ENCODE measurements at places on chromosomes 6 and 20. TPM values are rescaled to one million over a fixed set of nuclear protein-coding genes. Genes with fewer than 3 reads are reported as not detected.
A peak's percentile ranks its signal among the peaks of the same experiment; 100 is the strongest.

Gene DEF6
- 1.1 TPM for total RNA-seq

Gene OR2B2
- not detected for total RNA-seq

Gene ULBP3
- total RNA-seq: 6.1 TPM

Gene LY6G6D
- not detected for total RNA-seq

Gene MAFB
- total RNA-seq: 3.0 TPM

Gene HRH3
- not detected for total RNA-seq

Gene BEND6
- total RNA-seq: 10.9 TPM

Gene RNF182
- 5.3 TPM for total RNA-seq

Gene EMILIN3
- 0.46 TPM for total RNA-seq

GRCh38 chr6:7282097-7282906, 30.7 kb downstream of the SSR1 start:
- peaks cover 16% of the 10 kb centered on the region for H3K36me3 ChIP-seq
- no peak overlapping the region for H3K4me3 ChIP-seq
- peaks cover 19% of the 10 kb centered on the region for H3K4me1 ChIP-seq
- H3K27me3 ChIP-seq: no peaks in the 10 kb centered on the region
- DNase-seq: no peak

GRCh38 chr6:156197513-156197912, 579.7 kb upstream of the ARID1B start:
- H3K27ac ChIP-seq: no peak overlapping the region
- H3K36me3 ChIP-seq: no peaks in the 10 kb centered on the region
- no peak overlapping the region for H3K4me3 ChIP-seq
- H3K4me1 ChIP-seq: no peaks in the 10 kb centered on the region

- peak overlapping the region; percentile 98 for H3K27ac ChIP-seq
- H3K27me3 ChIP-seq: no peaks in the 10 kb centered on the region
- no peak for DNase-seq
- no peak overlapping the region for H3K4me3 ChIP-seq
- H3K4me1 ChIP-seq: peaks cover 72% of the 10 kb centered on the region
These were observed 3.8 kb downstream of the DIDO1 start for GRCh38 chr20:62922451-62922921.

DNA sequence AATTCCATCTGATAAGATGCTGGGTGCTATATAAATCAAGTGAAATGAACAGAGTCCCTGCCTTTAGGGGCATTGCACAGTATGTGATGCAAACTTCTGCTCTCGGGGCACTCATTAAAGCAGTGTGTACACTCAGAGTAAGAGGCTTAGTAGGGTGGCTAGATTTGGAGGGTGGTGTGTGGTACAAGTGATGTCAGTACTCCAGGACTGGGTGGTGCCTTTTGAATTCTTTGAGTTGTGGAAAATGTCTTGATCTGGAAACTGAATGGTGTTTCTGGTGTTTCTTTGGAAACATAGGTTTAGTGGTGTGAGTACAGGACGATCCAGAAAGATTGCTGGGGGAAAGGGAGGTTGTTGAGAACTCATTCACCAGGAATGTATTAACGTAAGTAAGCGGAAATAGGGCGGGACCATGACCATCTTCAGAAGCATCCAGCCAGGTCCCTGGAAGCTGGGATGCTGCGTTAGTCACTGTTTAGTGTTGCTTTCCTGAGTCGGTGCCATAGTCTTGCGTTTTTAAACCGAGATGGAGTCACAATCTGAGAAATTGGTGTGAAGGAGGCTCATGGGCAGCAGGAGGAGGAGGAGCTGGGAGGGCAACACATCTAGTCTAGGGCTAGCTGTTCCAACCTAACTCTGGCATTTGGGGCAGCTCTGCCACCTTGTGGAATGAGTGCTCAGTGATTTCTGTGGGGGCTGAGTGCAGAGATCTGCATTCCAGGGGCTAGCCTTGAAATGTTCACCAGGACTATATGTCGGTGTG, 70.3 kb downstream of the SCAND1 start:
- peaks cover 33% of the 10 kb centered on the region for H3K4me1 ChIP-seq
- H3K27me3 ChIP-seq: no peaks in the 10 kb centered on the region
- H3K4me3 ChIP-seq: peak overlapping the region; percentile 51
- peak overlapping the region; percentile 94 for H3K27ac ChIP-seq

DNA sequence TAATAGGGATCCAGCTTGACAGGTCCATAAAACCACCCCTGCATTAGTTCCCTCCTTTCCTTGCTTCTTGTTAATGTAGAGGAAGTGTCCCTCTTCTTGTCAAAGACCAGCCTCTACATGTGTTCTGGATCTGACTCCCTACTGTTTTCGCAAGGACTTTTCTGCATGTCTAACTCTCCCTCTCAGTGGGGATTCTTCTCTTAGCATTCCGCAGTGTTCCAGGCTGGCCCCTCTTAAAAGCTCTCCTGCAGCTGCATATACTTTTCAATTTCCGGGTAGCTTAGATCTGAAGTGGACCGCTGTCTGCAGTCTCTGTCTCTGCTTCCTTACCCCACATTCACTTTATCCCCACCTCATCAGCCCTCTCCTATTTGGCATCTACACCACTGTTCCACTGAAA, 96.1 kb upstream of the MAN1A1 start:
- peaks cover 21% of the 10 kb centered on the region for H3K4me1 ChIP-seq
- H3K36me3 ChIP-seq: peaks cover 1% of the 10 kb centered on the region
- H3K27me3 ChIP-seq: peaks cover 3% of the 10 kb centered on the region
- no peak for DNase-seq
- H3K4me3 ChIP-seq: no peak overlapping the region

- peaks cover 30% of the 10 kb centered on the region for H3K27me3 ChIP-seq
- H3K4me3 ChIP-seq: no peak overlapping the region
- H3K36me3 ChIP-seq: no peaks in the 10 kb centered on the region
- H3K4me1 ChIP-seq: no peaks in the 10 kb centered on the region
- H3K27ac ChIP-seq: no peak overlapping the region
These were observed 131.5 kb upstream of the RALGAPA2 start for GRCh38 chr20:20843982-20844381.

DNA sequence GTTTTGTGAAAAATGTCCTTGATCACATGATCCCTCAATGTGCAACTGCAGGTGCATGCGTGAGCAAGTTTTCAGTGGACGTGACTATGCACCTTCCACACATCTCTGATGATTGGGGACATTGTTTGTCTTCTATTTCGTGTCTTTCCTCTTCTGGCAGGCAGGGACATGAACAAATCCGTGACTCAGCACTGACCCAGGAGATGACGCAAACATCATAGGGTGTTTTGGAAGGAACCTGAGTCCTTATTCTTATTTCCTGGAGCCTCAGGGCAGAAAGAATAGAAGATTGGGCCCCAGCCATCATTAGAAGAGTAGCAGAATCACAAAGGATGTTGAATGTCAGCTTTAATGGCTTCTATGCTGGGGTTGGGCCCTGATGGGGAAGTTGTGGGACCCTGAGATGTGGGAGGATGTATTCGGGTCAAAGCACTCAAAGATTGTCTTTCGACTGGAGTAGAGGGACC, 11.9 kb upstream of the SIRPD start:
- H3K4me1 ChIP-seq: peaks cover 3% of the 10 kb centered on the region
- no peak overlapping the region for H3K27ac ChIP-seq
- no peaks in the 10 kb centered on the region for H3K36me3 ChIP-seq

DNA sequence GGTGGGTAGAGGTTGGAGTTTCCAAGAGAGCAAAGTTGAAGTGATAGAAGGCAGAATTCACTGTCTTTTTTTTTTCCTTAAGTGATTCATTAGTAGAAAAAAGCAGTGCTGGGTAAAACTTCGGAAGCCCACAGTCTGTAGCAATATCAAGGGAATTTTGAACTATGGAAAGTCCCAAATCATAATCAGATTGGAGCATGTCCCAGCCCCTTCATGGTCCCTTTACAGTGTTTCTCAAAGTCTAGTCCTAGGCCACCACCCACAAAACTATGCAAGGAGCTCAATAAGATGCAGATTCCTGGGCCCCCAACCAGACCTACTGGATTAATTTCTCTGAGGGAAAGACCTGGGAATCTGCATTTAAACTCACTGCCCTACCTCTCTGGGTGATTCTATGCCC, 22.6 kb downstream of the NEDD9 start:
- no peaks in the 10 kb centered on the region for H3K27me3 ChIP-seq
- peaks cover 97% of the 10 kb centered on the region for H3K4me1 ChIP-seq
- peak overlapping the region; percentile 96 for H3K27ac ChIP-seq
- H3K4me3 ChIP-seq: no peak overlapping the region

GRCh38 chr20:51876313-51876940, 74.1 kb upstream of the SALL4 start:
- peaks cover 19% of the 10 kb centered on the region for H3K4me1 ChIP-seq
- no peak for DNase-seq
- no peaks in the 10 kb centered on the region for H3K36me3 ChIP-seq

GRCh38 chr6:20234136-20234535, 21.9 kb upstream of the MBOAT1 start:
- H3K4me1 ChIP-seq: peaks cover 4% of the 10 kb centered on the region
- H3K27me3 ChIP-seq: no peaks in the 10 kb centered on the region

- H3K4me3 ChIP-seq: no peak overlapping the region
- DNase-seq: no peak
These were observed 408.4 kb downstream of the PKHD1 start for GRCh38 chr6:51678905-51679620.

- H3K4me3 ChIP-seq: no peak overlapping the region
- H3K36me3 ChIP-seq: peaks cover 1% of the 10 kb centered on the region
- peak; percentile 92 for DNase-seq
- H3K27ac ChIP-seq: no peak overlapping the region
- H3K27me3 ChIP-seq: no peaks in the 10 kb centered on the region
These were observed 1514.8 kb upstream of the DEFB115 start for GRCh38 chr20:29742699-29743100.

DNA sequence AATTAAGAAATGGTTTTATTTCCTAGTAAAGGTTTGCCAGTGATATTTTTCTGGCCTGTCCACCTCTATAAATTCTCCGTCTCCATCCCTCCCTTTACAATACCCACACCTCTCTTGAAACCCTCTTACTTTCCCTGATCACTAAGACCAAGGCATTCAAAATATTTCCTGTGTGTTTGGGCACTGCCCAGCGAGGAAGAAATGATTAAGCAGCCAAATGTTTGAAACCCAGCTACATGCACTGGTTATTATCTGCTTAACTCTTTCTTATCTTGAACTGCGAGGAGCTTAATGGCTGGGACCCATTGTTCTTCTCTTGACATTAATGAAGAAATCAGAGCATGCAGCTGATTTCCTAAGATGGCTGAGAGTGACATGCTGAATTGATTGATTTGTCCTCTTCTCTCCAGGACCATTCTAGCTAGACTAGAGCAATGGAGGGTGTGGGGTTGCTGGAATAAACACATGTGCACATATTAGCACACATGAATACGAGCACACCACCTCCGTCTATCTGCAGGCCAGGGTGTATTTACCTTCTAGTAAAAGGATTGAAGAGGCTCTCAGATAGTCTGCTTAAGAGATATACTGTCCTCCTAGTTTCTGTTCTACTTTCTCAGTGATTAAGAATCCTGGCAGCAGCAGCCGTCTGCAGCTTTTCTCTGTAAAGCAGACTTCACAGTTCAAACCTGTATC, 46.1 kb upstream of the PRDM1 start:
- no peaks in the 10 kb centered on the region for H3K4me1 ChIP-seq
- DNase-seq: no peak

GRCh38 chr6:85868685-85869084, 226.0 kb upstream of the SYNCRIP start:
- H3K27me3 ChIP-seq: no peaks in the 10 kb centered on the region
- no peaks in the 10 kb centered on the region for H3K4me1 ChIP-seq

GRCh38 chr6:107495196-107495643, 5.3 kb downstream of the SOBP start:
- H3K36me3 ChIP-seq: no peaks in the 10 kb centered on the region
- H3K27ac ChIP-seq: peak overlapping the region; percentile 88
- no peaks in the 10 kb centered on the region for H3K27me3 ChIP-seq
- peaks cover 23% of the 10 kb centered on the region for H3K4me1 ChIP-seq

- peaks cover 14% of the 10 kb centered on the region for H3K4me1 ChIP-seq
- DNase-seq: no peak
- H3K27ac ChIP-seq: no peak overlapping the region
- no peak overlapping the region for H3K4me3 ChIP-seq
These were observed 7.7 kb downstream of the CDK5RAP1 start for GRCh38 chr20:33393609-33394008.

DNA sequence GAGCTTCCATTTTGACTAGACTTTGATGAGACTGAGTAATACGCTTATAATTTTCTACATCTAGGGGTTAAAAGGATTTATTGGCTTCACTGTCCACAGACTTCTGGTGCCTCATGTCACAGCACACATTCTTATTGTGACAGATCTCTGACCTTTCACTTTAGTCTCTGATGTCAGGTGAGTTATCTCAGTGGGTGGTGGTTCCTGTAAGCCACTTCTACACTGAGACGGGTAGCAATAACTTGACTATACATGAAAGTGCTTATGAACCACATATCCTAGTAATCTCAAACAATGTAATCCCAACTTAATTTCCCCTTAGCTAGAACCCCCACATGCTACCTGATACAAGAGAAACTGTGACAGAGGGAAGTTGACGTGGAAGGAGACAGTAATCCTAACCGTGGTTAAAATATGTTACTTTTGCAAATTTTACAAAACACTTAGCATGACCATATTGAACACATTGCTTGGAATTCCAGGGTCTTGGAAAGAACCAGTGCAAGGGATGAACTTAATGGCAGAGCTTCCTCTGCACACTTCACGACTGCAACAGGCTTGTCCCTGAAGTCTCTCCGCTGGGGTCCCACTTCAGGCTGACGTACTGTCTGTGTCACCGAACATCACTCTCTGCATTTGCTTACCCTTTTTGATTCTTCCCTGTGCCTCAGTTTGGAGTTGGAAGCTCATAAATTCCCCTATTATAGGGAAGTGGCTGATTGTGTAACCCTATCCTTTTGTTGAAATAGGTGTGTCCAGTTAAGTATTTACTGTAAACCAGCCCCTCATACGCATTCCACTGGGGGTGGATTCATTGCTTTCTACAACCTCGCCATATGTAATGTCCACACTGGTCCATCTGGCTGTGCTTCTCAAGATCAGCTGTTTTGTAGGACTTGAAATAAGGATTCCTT, 6.4 kb upstream of the TRIM40 start:
- H3K36me3 ChIP-seq: no peaks in the 10 kb centered on the region
- no peak overlapping the region for H3K27ac ChIP-seq
- H3K27me3 ChIP-seq: peaks cover 61% of the 10 kb centered on the region
- no peak for DNase-seq
- peaks cover 16% of the 10 kb centered on the region for H3K4me1 ChIP-seq

- no peak overlapping the region for H3K27ac ChIP-seq
- no peaks in the 10 kb centered on the region for H3K27me3 ChIP-seq
- DNase-seq: no peak
- no peaks in the 10 kb centered on the region for H3K36me3 ChIP-seq
- H3K4me1 ChIP-seq: no peaks in the 10 kb centered on the region
- no peak overlapping the region for H3K4me3 ChIP-seq
These were observed 440.9 kb downstream of the BTBD3 start for GRCh38 chr20:12358655-12359009.

DNA sequence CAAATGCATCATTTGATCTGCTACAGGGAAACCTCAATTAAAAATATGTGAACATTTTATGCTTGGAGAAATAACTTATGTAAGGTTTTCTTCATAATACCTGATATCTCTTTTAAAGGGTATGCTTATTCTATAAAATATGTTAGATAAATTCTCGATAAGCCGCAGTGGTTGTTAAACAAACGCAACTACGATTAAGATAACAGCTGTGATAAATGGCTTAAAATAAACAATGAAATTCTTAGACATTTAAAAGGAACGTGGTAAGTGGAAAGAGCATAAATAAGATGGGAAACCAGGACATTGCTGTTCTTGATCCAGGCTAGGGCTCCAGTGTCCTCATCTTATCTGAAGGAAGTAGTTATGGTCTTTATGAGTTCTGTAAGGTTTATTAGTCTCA, 415.9 kb downstream of the CD83 start:
- H3K4me3 ChIP-seq: no peak overlapping the region
- no peak overlapping the region for H3K27ac ChIP-seq
- H3K4me1 ChIP-seq: no peaks in the 10 kb centered on the region
- peaks cover 2% of the 10 kb centered on the region for H3K27me3 ChIP-seq

- peak overlapping the region; percentile 79 for H3K27ac ChIP-seq
- no peaks in the 10 kb centered on the region for H3K27me3 ChIP-seq
- peak; percentile 95 for DNase-seq
- peak overlapping the region; percentile 64 for H3K4me3 ChIP-seq
- peaks cover 74% of the 10 kb centered on the region for H3K4me1 ChIP-seq
- no peaks in the 10 kb centered on the region for H3K36me3 ChIP-seq
These were observed 99.1 kb downstream of the HIVEP2 start for GRCh38 chr6:142845624-142846458.
